ENCODE measurements at places on chromosomes 16 and 17.

DNA sequence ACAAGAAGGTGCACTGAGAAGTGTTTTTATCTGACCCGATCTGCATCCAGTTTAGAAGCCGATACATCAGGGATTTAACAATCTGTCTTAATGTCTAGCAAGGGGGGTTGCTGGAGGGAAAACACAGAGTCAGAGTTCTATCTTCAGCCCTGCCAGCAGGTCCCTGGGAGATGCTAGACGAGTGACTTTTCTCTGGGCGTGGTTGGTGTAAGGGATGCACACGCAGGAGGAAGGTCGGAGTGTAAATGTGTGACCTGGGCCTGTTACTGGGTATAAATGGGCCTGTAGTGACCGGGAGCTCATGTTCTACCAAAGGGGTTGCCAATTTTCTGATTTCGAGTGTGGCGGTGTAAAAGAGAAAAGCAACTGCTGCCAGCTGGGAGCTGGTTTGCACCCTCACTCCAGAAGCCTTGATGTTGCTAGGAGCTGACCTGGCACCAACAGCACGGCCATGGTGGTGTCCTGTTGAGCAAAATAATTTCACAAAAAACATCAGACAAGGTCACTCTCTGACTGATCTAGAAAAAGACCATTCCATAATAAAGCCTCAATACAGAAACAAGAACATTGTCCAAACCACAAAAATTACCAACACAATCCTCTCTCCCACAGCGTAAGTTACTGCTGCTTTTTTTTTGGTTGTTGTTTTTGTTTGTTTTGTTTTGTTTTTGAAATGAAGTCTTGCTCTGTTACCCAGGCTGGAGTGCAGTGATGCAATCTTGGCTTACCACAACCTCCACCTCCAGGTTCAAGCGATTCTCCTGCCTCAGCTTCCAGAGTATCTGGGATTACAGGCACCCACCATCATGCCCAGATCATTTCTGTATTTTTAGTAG lies 1.3 kb upstream of the KCTD13 start:
- DNase-seq: no peak

DNA sequence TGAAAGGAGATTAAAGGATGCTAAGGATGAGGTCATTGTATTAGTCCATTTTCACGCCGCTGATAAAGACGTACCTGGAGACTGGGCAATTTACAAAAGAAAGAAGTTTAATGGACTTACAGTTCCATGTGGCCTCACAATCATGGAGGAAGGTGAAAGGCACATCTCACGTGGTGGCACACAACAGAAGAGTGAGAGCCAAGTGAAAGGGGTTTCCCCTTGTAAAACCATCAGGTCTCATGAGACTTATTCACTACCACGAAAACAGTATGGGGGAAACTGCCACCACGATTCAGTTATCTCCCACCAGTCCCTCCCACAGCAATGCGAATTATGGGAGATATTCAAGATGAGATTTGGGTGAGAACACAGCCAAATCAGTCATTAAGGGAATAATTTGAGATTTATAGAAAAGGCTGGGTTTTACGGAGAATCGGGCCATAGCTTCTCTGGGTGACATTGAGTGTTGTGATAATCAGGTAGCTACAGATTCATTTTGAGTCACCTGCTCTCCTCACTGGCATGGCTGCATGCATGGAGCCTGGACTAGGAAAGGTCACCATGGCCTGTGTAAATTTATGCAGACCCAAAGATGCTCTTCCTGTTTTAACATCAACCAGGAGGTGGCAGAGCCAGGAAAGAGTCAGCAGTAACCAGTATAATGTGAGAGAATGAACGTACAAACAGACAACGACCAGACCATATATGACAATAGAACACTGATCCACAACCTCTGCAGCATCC lies 40.5 kb upstream of the DYNLRB2 start:
- DNase-seq: no peak

DNA sequence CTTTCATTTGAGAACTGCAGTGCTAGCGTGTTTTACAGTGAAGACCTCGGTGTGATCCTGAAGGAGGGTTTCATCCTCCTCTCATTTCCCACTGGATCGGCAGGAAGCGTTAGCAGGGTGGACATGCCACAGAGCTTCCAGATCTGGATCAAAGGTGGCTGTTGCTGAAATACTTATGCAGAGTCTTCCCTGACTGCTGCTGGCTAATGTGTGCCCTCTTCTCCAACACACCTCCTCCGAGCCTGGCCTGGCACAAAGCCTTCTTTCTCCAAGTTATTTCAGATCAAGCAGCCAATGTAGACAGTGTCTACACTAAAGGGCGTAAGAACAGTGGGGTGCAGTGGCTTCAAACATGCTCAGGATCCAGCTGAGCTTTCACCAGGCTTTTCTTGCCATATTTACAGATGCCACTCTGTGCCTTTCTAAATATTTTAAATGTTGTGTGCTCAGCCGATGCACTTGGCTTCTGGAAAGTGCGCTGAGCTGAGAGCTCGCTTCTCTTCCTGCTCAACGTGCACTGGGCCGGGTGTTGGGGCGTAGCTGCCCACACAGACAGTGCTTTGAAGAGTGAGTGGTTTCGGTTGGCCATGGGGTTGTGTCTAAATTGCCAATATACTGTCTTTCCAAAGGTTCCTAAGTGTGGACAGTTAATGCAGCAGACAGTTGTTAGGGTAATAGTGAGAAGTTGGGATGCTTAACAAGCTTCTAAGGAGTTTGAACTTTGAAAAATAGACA lies 2.1 kb downstream of the ZNF750 start:
- no peak for DNase-seq

DNA sequence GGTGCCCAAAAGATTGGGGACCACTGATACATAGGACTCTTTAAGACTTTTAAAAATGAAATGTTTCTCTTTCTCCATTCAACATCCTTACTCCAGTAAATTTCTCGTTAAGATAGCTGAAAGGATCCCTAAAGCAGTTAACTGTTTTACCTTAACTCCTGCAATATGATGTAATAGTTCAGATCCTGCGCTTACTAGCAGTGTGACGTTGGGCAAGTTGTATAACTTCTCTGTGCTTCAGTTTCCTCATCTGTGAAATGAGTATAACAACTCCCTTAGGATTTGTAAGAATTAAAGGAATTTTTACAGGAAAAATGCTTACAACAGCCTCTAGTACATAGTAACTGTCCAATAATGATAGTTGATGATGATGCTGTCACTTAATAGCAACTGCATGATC lies 158.9 kb downstream of the TANC2 start:
- DNase-seq: no peak

DNA sequence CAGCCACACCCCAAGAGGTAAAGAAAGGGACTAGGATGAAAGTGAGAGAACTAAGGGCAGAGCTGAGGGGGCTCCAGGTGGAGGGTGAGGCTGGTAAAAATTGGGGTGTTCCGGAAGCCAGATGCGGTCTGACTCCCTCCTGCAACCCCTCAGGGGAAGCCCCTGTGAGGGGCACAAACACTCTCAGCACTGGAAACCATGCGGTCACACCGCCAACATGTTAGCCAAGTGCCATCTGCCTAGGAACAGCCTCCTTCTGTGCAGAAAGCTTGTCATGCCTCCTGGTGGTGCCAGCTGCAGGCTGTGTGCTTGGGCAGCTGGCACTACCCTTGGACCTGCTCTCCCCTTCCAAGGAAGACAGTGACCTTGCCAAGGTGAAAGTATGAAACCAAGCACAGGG lies 83.5 kb upstream of the RPL38 start:
- no peak for DNase-seq

GRCh38 chr16:59336136-59336695 lies 602.1 kb upstream of the GOT2 start:
- DNase-seq: no peak

- no peak for DNase-seq
Measured at GRCh38 chr16:47160422-47160821, 16.7 kb upstream of the NETO2 start.

- DNase-seq: no peak
Measured at GRCh38 chr16:25493136-25493811, 198.5 kb upstream of the HS3ST4 start.

DNA sequence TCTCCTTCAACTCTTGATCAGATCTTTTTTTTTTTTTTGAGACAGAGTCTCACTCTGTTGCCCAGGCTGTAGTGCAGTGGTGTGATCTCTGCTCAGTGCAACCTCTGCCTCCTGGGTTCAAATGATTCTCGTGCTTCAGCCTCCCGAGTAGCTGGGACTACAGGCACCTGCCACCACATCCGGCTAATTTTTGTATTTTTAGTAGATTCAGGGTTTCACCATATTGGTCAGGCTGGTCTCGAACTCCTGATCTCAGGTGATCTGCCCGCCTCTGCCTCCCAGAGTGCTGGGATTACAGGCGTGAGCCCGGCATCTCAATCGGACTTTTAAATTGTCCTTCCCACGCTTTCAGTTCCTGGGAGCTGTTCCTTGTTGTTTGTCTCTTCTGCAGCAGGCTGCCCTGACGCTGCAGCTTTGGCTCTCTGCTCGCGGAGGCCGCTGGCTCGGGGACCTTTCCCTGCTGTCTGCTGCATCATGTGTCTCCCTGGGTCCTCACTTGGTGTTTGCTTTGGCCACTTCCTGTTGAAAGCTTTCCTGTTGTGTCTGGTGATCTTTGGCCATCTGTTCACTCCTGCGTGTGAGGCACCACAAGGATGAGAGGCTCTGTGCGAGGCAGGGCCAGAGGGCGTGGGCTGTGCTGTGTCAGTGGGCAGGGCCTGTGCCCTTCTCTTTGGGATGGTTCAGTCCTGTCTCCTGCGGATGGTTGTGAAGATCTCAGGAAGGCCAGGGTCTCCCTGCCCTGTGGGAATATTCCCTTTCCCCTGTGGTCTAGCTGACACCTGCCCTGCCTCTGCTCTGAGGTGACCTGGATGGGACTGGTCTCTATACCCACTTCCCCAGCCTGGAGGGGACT lies 18.4 kb upstream of the CAPN15 start:
- no peak for DNase-seq

DNA sequence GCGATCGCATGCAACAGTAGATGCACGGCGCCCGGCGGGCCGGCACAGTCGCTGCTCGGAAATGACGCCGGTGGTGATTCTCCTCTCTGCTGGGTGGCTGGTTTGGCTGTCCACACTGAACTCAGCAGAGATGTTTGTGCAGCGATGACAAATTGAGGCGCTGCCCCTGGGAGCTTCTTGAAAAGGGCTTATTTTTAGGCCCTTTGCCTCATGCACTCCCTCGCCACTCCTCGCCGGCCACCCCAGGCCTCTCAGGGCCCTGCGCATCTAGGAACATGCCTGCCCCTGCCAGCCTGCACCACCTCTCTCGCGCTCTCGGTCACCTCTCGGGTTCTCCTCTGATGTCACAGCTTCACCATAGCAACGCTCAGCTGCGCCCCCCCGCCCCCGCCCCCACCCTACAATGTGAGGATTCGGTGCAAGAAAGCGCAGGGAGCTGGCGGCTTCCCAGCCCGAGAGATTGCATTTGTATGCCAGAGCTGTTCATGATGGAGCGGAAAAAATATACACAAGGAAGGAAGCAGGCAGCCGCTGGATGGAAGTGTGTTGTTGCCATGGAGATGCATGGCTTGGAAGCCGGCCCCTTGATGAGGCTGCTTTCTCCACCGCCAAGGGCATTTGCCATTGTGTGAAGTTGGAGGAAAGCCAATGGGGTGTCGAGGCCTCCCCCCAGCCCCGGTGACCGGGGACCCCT lies 81.3 kb upstream of the PLCG2 start:
- no peak for DNase-seq

- no peak for DNase-seq
Measured at GRCh38 chr16:80380514-80380913, 160.3 kb upstream of the DYNLRB2 start.

- no peak for DNase-seq
Measured at GRCh38 chr16:68286153-68287074, 22.1 kb downstream of the SLC7A6 start.

GRCh38 chr17:42345396-42346073 lies 42.7 kb downstream of the STAT3 start:
- no peak for DNase-seq

- no peak for DNase-seq
Measured at GRCh38 chr17:9235346-9235745, 214.0 kb downstream of the NTN1 start.

- DNase-seq: no peak
Measured at GRCh38 chr16:81696961-81697615, 82.0 kb upstream of the PLCG2 start.

GRCh38 chr16:31707743-31708335 lies 165.8 kb upstream of the ZNF267 start:
- no peak for DNase-seq

- no peak for DNase-seq
Measured at GRCh38 chr17:8598913-8599312, 31.6 kb downstream of the MYH10 start.

- DNase-seq: no peak
Measured at GRCh38 chr16:89041571-89042481, 51.8 kb upstream of the ACSF3 start.

DNA sequence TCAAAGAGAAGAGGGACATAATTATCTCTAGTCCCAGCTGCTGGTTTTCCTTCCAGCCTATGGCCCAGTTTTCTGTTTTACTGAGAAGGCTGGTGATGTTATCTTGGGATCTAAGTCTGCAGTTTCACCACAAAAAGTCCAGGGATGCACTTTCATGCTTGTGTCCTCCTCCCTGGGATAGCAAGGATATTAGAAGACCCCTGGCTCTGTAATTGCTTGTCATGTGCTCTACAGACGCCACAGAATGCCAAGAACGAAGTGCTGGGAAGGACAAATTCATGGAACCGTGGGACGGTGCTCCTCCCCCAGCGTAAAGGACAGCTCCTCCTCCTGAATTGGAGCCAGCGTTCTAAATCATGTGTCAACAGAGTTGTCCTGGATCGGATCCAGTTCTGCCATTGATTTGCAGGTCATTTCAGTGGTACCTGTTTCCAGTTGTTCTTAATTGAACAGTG lies 8.6 kb downstream of the MAPT start:
- peak; percentile 26 for DNase-seq

DNA sequence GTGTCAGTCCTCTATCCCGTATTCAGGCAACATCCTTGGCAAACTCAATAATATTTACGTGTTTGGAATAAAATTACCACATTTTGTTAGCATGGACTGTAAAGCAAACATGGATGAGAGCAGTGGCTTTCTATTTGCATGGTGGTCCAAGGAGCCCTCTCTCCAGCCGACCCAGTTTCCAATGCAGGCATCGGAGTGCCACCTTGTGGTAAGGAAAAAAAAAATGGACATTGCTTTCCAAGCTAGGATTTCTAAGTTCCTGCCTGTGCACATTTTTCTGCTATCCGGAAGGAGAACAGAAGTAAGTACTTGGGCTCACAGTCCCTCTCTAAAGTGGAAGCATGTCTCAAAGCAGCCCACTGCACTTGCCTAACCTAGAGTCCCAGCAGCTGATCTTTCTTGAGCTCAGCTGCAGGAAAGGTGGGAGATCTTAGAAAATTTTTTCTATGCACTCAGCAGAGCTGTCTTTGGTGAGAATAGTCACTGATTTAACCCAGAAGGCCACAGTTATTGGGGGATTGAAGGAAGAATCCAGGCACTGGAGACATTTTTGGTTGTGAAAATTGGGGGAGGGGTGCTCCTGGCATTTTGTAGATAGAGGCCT lies 46.0 kb upstream of the ERCC4 start:
- no peak for DNase-seq

DNA sequence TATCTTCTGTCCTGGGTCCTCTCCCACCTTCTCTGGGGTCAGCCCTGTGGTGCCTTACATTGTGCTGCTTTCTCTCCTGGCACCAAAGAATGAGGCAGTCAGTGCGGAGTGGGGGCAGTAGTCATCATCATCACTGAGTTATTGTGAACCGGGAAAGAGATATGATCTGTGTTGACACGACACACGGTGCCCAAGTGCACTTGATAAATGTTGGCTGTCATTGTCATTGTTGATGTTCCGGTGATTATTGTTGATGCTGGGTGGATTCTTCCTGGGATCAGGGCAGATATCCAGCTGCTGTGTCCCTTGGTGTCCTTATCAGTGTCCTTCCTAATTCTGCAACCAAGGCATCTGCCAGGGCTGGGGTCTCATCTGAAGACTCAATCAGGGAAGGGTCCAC lies 121.7 kb downstream of the ABCC6 start:
- peak; percentile 58 for DNase-seq

- peak; percentile 42 for DNase-seq
Measured at GRCh38 chr16:69727916-69728270, 1.5 kb upstream of the NQO1 start.
